ENCODE measurements at places on chromosomes 13 and 19. TPM values are rescaled to one million over a fixed set of nuclear protein-coding genes. Genes with fewer than 3 reads are reported as not detected.

DNA sequence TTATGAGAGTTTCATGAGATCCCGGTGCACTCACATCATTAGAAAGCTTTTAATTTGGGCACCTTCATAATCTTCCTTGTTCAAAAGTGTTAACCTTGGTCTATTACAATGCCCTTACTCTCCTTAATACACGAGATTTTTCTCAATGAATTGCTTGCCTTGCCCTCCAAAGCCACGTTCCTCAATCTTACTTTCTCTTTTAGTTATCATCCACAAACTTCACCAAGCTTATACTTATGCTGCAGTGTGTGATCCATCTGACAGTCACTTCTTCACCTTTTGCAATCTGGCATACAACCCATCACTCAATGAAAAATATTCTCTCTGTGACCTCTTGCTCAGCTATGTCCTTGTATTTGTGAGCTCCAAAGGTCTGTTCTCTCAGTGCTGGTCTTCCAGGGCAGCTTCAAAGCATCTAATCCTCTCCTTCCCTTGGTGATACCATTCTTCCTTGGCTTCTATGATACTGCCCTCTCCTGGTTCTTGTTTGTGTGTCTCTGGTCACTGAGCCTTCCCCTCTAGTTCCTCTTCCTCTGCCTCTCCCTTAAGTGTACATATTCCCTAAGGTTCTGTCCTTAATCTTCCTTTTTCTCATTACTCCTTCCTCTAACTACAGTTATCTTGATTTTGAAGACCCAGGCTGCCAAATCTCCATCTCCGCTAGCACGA is 202.2 kb upstream of the STARD13 start:
- DNase-seq = no peak

MISP3 gene
- total RNA-seq = 3.5 TPM

DNA sequence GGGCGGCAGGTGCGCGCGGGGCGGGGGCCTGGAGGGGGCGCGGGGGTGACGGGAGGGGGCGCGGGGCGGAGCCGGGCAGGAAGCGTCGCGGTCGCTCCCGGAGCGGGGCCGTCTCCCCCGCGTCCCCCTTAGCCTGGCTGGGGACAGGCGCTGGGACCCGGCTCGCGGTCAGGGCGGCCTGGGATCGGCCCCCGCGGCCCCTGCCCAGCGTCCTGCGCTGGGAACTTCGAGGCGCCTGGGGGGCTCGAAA is 74.7 kb upstream of the MCF2L start:
- DNase-seq = no peak

GRCh38 chr19:8519388-8519787 is 5.4 kb upstream of the ZNF414 start:
- no peak for DNase-seq

LILRB2 gene
- not detected for total RNA-seq

GRCh38 chr13:70297189-70297616 is 189.0 kb upstream of the KLHL1 start:
- no peak for DNase-seq

- DNase-seq = no peak
These were observed 5.5 kb downstream of the ZBTB7A start for GRCh38 chr19:4061178-4061682.

CYP2A6 gene
- total RNA-seq = not detected

GRCh38 chr13:99978799-99979452 is 2.7 kb upstream of the ZIC2 start:
- no peak for DNase-seq

- DNase-seq = no peak
These were observed 52.7 kb upstream of the RFXAP start for GRCh38 chr13:36766295-36766694.

MAST1 gene
- total RNA-seq = 1.1 TPM

DNA sequence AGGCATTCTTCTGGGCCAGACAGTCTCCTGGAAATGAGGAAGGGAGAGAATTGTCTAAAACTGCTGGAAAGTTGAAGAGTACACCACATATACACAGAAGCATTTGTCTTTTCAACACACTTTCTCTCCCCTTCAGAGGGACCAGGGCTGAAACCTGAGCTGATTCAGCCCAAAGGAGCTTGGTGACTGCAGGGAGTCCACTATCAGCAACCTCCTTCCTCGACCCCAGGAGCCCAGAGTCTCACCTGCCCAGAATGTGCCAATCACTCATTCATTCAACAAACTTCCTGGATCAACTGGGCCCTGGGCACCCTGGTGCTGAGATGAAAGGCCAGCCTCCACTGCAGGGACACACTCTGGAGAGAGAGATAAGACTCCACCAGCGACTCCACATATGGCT is 128.9 kb upstream of the VSTM2B start:
- no peak for DNase-seq

- DNase-seq = no peak
These were observed 3.2 kb downstream of the TMIGD2 start for GRCh38 chr19:4298810-4299550.

GRCh38 chr19:48806518-48806817 is 4.4 kb downstream of the BCAT2 start:
- DNase-seq = peak; percentile 62

DNA sequence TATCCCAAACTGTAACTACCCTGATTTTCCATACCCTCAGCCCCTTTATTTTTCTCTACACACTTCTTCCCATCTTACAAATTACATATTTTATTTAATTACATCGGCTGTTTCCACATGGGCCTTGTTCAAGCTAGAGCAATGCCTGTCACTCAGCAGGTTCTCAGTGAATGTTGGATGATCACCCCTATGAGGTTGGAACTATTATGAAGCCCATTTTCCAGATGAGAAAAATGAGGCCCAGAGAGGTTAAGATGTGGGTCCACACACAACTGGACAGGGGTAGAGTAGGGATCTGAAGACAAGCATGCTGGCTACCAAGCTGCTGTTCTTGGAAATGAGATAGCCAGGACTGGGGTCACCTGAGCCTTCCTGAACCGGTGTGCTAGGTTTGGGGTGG is 10.0 kb downstream of the MAG start:
- no peak for DNase-seq

GRCh38 chr19:46390866-46391265 is 22.5 kb downstream of the CCDC8 start:
- no peak for DNase-seq

CEACAM7 gene
- not detected for total RNA-seq

DNA sequence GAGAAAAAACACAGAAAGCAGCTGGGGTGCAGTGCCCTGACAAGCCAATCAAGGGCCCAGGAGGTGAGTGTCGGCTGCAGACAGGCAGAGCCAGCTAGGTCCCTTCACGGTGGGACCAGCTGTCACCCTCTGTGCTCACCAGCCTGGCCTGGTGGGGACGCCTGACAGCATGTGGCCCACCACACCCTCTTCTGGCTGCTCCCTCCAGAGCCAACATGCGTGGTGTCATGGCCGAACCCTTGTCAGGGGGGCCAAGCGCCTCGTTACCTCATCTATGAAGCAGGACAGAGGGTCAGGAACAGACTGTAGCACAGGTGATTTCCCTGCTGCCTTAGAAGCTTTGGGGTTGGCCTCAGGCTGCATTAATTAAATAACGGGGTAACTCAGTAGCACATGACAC is 40.0 kb upstream of the ISYNA1 start:
- no peak for DNase-seq

THSD1 gene
- 0.23 TPM for total RNA-seq

DNA sequence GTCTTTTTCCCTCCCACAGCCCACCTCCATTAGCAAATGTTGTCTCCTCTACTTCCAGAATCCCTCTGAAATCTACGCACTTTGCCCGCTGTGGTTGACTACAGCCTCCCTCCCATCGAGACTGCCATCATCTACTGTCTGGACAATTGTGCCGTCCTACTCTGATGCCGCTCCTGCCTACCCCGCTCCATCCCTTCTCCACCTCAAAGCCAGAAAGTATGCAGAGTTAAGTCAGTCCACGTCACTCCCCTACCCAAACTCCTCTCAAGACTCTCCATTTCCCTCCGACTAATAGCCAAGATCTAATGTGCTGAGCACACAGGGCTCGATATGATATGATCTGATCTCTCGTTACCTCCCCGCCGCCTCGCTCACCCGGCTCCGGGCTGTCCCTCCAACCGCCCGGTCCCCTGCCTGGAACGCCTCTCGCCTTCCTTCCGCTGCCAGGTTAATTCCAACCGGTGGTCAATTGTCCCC is 556 bp downstream of the CACTIN start:
- DNase-seq = no peak

- no peak for DNase-seq
These were observed 769.9 kb upstream of the SLITRK6 start for GRCh38 chr13:86569119-86569518.

- peak; percentile 51 for DNase-seq
These were observed at the start of gene ZNF878 for GRCh38 chr19:12052497-12053169. ZNF878 (minus strand) TSS chr19:12052961; CDS start chr19:12052801, 160 bp downstream.

DNA sequence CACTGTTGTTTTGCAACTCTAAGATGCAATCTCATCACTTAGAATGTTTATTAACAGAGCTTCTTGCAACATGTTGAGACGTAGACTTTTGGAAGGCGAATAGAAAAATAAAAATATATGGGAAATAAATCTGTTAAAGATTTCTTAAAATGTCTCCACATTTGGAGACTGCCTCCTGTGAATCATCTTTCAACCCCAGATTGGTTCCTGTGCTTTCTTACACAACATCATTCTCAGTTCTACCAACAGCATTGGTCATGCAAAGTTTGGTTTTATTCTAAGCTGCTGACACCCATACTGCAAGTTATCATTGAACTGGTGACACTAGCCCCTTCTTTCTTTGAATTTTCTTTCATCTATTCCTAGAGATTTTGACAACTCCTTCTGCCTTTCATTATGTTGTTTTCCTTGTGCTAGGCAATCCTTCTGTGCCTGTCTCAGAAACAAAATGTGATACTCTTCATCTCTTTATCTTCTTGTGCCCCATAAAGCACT is 1.6 kb upstream of the IGFL3 start:
- no peak for DNase-seq

SIGLEC5 gene
- total RNA-seq = not detected

SPRY2 gene
- not detected for total RNA-seq
